Kidney capillary endothelial cell (primary cell): ENCODE measurements at places on chromosomes 13 and 19.

DNA sequence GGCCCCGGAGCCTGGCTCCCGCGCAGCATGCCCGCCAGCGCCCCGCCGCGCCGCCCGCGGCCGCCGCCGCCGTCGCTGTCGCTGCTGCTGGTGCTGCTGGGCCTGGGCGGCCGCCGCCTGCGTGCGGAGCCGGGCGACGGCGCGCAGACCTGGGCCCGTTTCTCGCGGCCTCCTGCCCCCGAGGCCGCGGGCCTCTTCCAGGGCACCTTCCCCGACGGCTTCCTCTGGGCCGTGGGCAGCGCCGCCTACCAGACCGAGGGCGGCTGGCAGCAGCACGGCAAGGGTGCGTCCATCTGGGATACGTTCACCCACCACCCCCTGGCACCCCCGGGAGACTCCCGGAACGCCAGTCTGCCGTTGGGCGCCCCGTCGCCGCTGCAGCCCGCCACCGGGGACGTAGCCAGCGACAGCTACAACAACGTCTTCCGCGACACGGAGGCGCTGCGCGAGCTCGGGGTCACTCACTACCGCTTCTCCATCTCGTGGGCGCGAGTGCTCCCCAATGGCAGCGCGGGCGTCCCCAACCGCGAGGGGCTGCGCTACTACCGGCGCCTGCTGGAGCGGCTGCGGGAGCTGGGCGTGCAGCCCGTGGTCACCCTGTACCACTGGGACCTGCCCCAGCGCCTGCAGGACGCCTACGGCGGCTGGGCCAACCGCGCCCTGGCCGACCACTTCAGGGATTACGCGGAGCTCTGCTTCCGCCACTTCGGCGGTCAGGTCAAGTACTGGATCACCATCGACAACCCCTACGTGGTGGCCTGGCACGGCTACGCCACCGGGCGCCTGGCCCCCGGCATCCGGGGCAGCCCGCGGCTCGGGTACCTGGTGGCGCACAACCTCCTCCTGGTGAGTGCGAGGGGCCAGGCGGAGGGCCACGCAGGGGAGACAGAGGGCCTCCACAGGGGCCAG lies at the start of gene KL:
Gene KL, plus strand, starts transcription at position 10 of the 909 bp plus-strand sequence. Its CDS starts 18 bp downstream, at position 28.
- peak; percentile 40 for DNase-seq

GRCh38 chr19:15115762-15116615 lies 8.8 kb downstream of the SYDE1 start:
- no peak for DNase-seq

GRCh38 chr13:24725379-24725778 lies 38.6 kb upstream of the RNF17 start:
- no peak for DNase-seq

DNA sequence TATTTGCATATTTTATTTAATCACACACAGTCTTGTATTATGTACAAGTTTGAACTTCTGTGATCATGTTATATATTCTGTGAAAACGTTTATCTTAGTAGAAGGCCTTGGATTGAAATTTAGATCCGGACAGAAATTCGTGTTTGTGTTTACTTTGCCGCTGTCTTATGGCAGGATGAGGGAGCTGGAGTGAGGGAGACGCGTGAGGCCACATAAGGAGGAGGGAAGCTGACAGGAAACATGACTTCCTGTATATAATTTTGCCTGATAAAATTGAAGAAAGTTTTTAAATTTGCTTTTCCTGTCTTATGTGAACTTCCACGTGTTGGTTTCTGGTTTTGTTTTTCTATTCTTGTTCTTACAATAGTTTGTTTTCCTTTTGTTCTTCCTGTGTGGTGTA lies 200.2 kb downstream of the MTUS2 start:
- DNase-seq: no peak

GRCh38 chr13:73055813-73056564 lies 2.8 kb upstream of the KLF5 start:
- DNase-seq: peak; percentile 14
